ENCODE measurements at places on chromosomes 4 and X.

DNA sequence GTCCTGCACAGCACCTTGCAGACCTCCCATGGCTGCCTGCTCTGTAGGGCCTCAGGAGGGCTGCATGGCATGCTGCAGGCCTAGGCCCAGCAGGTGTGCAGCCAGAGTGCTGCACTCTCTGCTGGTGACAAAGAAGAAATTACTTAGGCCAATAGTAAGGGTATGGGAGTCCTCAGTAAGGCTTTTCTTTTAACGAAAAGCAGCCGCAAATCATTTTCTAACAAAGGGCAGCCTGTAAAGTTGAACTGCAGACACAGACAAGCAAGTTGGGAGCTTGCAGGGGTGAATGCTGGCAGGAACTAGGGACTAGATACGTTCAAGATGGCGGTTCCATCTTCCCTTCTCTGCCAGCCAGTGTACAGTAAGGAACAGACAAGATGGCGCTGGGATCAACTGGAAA lies 22.4 kb upstream of the UBA6 start:
- DNase-seq, result no peak

DNA sequence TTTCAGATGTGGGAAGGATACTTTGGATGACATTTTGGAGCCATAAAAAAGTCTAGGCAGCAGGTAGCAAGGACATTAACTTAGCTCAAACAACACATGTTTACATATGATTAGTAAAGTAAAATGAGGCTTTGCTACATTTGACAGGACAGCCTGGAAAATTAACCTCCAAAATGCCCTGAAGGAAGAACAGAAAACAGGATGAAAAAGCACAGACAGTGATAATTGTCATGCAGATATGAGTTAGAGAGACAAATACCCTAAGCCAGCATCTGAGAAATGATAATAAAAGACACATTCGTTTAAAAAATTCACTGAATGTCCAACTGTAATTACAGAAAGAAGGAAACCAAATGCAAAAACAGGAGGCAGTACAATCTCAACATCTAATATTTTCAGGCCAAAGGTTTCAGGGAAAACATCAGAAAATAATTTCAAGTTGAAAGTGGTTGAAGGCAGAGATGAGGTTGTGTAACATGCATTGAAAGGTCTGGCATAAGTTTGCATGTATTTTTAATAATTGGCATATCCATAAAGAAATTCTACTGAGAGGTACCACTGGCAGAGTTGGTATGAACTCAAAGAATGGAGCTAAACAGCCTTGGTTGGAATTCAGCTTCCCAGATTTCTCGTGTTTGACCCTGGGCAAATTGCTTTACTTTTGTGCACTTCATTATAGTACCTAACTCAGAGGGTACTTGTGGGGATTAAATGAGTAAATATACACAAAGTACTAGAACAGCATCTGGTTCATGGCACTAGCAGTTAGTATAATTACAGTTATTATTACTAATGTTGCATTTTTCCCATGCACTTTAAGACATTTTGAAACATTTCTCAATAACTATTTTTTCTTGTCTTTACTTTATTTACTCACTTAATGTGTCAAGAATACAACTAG lies 54.4 kb upstream of the MAP9 start:
- DNase-seq, result no peak

- no peak for DNase-seq
Observed at GRCh38 chr4:158670975-158671664, 567 bp downstream of the C4orf46 start.

DNA sequence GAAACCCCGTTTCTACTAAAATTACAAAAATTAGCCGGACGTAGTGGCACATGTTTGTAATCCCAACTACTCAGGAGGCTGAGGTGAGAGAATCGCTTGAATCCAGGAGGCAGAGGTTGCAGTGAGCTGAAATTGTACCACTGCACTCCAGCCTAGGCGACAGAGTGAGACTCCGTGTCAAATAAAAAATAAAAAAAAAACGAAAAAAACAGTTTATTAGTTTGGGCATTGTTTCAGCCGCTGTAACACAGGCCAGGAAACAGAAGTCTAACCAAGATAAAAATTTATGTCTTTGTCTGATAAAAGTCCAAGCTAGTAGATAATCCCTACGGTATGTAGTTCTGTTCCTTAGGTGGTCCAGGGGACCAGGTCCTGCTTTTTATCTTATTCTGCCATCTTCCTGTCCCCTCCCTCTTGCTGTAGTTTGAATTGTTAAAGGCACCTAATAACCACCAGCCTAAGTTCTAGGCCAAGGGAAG lies 21.4 kb downstream of the USO1 start:
- DNase-seq, result no peak

- DNase-seq, result no peak
Observed at GRCh38 chr4:24639714-24640113, 55.4 kb upstream of the DHX15 start.

- no peak for DNase-seq
Observed at GRCh38 chrX:65587616-65588526, 53.3 kb upstream of the LAS1L start.
